HuH-7.5 (cell line): ENCODE measurements at places on chromosomes 1 and 21.

- DNase-seq: peak; percentile 31
Measured at GRCh38 chr1:207962716-207963426, 51.9 kb upstream of the CD34 start.

DNA sequence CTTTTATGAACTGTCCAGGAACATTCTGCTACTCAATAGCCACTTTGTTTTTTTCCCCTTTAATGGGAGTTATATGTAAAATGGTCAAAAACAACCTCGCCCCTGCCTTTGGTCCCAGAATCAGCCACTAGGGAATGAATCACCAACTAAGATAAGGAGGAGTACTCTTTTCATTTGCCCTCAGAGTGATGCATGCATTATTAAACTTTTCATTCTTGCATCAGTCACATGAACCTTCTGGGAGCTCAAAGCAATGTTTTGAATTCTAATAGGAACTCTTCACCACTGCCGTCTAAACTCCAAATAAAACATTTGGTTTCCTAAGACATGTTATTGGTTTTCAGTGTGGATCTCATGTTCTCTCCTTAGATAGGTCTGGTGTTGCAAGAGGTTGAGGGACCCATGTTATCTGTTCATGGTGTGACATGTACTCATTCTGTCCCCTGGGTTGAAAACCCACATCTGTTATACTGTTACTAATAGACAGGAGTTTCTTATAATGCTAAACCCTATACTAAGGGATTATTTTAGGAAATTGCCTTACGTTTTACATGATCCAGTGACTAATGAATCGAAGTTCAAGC is 17.8 kb upstream of the HSD17B7 start:
- DNase-seq: no peak

DNA sequence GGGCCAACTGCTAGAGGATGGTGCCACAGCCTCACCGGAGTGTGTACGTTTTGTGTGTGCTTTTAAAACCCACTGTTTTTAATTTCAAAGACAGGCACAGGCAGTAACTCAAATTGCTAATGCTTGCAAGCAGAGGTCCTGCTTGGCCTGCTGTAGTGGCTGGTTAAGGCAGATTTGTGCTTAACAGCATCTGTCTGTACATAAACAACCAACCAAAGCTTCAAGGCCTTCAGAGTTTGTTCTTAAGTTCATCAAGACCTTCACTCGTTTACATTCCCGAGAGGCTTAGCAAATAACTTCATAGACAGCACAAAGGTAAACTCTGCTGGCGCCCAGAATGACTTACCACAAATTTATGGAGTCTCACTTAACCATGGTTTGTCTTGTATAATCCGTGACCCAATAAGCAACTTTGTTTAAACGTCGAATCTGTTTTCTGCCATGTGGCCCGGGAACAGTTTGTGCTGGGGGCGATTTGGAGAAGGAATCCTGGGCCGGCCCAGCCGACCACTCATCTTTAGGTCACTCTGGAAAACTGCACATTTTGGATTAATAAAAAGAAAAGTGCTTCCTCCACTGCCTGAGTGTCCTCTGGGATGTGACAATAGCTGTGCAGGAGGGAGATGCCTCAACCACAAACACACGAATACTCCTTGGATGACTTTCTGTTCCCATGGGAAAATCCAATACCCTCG is 58.1 kb downstream of the CAPZB start:
- no peak for DNase-seq

- DNase-seq: peak; percentile 69
Measured at GRCh38 chr1:51990478-51990965, at the start of gene RAB3B. RAB3B (minus strand) TSS chr1:51990700; CDS start chr1:51977117, 13,583 bp downstream.

GRCh38 chr1:75559800-75560199 is 51.1 kb downstream of the SLC44A5 start:
- no peak for DNase-seq

DNA sequence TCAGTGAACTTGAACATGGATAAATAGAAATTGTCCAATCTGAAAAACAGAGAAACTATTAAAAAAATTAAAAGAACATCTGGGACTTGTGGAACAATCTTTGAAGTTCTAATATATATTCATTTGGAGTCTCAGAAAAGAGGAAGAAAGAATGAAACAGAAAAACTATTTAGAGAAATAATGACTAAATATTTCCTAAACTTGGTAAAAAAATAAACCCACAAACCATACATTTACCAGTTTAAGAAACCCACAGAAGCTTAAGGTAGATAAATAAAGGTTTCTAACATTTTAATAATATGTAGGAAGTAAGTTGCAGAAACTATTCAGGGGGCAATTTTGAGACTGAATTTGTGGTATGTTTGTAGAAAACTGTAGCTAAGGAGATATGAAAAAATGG is 437.8 kb downstream of the PTBP2 start:
- DNase-seq: no peak

DNA sequence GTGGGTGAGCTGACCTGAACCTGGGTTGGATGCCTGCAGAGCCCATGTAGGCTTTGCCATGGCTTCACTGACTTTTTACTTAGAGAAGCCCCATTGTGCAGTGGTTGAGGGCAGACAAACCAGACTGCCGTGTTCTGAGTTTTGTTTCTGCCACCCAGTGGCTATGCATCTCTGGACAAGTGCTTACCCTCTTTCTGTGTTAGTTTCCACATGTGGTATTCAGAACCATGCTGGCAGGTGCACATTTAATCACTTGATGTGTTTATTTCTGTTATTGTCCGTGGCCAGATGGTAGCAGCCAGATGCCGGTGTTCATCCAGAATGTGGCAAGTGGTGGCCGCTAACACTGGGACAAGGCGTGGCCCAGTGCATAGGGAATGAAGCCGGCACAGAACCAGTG is 10.3 kb upstream of the PTPN7 start:
- no peak for DNase-seq

GRCh38 chr1:42676534-42677087 is 5.6 kb upstream of the YBX1 start:
- no peak for DNase-seq

DNA sequence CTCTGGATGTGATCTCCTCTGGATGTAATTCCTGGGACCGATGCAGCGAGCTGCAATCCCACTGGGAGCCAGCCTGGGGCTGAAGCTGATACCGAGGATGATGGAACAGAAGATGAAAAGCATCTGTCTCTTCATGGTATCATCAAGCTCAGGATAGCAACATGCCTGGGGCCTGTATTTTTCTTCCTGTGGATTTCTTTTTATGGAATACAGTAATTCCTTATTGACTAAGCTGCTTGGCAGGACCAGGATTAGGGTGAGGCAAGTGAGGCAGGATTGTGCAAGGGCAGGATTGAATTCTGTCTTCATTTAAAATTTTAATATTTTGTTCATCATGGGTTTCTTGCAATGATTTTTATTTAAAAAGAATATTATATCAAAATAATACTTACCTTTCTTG is 86.6 kb downstream of the SLC25A24 start:
- DNase-seq: no peak

DNA sequence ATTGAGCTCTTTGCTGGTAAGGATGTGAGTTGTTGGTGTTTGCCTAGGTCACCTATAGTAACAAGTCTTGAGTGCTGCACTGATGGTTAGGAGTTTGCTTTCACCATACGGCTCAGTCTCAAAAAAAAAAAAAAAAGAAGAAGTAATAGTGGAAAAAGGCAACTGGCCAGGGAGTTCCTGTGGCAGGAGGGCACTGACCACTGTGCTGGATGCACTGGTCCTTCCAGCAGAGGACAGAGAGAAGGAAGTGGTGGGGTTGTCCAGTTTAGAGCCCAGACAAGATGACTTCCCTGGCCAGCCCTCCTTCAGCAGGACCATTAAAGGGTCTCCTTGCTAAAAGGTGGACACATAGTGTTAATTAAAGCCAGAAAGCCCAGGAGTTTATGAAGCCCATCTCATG is 11.9 kb upstream of the PTCH2 start:
- DNase-seq: no peak

DNA sequence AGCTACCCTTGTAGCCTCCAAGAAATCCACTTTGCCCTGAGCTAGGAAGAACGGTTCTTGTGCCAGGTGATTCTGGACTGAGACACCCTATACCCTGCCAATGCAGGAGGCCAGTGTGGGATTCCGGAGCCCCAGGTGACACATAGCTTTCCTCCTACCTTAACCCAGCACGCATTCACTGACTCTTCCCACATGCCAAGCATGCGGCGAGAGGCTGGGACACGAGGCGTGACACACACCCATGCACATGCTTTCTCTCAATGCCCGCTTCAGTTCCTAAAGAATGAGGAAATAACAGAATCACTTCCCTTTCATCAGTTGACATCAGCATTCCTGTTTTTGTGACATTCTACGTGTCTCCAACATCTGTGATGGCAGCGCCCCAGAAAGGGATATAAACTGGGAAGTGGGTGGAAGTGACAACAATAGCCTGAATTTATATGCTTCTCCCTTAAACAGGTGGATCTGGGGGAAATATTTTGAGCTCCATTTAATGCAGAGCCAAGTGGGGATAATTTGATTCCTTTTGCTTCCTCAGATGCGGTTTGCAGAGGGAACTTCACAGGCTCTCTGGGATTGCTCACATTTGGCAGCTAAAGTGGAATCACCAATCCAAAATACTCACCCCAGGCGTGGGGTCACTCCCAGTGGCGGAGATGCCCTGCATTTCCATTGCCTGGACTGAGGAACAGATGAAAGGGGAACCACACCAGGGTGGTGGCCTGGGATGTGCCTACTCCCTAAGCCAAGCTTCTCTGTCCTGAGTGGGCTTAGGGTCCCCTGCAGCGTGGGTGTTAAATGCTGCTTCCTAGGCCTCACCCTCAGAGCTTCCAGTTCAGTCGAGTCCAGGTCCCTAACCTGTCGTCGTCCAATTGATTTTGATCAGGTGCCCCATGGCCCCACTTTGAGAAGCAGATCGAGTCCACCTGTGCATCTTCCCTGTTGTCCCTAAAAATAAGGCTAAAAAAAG is 445.1 kb downstream of the SIPA1L2 start:
- DNase-seq: no peak

- no peak for DNase-seq
Measured at GRCh38 chr21:14918527-14918926, 146.3 kb downstream of the NRIP1 start.

DNA sequence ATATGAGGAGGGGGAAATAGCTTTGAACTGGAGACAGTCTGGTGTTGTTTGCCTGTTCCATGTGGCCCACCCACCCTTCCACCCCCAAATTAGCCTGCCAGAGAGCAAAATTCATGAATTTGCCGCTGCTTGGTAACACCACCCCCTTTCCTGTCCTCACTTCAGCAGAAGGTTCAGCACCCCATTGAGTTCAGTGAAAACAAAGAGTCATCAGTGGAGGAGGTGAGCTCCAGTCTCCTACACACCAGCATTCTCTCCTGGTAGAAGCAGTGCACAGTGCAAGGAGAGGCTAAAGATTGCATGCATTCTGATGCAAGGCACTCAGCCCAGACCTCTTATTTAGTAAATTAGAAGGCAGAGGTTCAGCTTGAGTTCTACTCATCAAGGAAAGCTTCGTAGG is 99.7 kb upstream of the DYNLT5 start:
- DNase-seq: no peak

GRCh38 chr1:233281711-233282581 is 13.6 kb downstream of the PCNX2 start:
- DNase-seq: no peak

DNA sequence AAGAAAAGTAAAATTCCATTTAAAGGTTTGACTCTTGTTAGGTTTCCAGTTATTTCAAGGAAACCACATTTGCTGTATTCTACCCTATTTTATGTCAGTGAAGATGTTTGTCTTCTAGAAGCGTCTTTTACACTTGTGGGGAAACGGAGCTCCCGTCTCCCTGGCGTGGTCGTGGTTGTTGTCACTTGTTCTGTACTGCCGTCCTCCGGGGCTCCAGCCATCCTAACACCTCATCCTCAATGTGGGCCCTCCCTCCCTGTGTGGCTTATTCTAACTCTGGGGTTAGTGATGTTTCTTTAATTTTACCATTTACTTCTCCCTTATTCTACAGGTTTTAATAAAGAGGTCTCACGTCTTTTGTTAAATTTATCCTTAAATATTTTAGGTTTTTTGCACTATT is 52.7 kb upstream of the DIP2A start:
- no peak for DNase-seq

GRCh38 chr1:81115422-81115821 is 685.3 kb upstream of the ADGRL2 start:
- DNase-seq: no peak

GRCh38 chr1:208520438-208521099 is 276.4 kb upstream of the PLXNA2 start:
- no peak for DNase-seq
